MG63 (cell line): ENCODE measurements at places on chromosomes 6 and 20. TPM values are rescaled to one million over a fixed set of nuclear protein-coding genes. Genes with fewer than 3 reads are reported as not detected.

The RPRD1B gene
- total RNA-seq = 4.3 and 9.3 TPM in 2 replicates

DNA sequence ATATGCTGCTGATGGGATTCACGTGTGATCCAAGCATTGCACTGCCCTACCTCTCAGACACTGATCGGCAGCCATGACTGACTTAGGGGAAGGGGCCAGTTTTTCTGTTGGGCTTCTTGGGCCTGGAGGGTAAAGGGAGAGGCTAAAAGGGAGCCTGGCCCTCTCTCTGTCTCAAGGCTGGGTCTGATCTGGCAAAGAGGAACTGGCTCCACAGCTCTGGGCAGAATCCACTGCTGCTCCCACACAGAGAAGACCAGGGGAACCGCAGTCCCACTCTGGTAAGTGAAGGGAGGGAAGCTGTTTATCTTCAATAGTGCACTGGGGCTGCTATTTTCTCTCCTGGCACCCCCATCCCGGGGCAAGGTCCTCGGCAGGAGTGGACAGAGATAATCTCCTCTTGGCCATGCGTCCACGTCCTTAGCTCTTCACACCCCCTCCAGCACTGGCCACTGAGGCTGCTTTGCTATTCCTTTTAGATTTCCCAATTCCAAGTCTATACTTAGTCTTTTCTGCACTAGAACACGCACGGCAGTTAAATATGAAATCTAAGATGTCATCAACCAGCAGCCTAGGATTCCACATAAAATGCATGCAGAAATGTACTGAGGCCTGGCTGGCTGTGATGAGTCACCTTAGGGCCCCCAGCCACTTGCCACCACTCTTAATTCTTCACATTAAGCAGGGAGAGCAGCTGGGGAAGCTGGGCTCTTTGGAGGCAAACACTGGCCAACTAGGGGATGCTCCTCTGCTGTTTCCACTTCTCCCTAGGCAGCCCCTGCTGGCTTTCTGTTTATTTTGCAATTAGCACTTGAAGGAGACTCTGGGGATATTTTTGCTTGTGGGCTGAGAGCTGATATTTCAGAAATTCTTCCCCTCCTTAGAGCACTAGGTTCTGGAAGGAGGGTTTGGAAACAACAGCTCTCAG is 87.8 kb upstream of the ARMC2 start:
- DNase-seq = peak; percentile 8

DNA sequence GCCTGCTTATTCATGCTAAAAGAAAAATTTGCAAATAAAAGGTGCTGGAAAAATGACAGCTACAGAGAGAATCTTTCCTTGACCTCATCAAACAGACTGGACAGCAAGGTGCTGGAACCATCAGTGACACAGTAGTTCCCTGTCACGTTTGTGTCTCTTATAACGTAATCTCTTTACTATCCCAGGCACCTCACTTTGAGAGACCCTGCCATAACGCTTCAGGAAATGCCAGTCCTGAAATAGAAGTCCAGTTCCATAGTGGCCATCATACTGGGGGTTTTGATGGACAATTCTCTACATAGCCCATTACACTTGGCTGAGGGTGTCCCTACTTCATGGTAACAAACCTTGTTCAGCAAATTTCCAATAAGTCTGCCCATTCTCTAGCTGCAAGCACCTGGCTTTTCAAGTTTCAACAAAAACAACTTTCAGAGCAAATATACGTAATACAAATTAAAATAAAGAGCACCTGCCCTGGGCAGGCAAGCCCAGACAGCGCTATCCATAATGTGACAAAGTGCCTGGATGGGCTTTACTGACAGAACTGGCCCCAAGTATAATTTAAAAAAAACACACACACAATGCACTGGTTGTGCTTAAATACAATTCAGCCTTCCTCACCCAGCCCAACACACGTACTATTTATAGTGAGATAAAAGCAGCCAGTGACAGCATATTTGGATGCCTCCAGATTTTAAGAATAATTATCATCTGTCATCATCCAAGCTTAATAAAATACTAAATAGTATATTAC is 38.7 kb downstream of the CNKSR3 start:
- DNase-seq = no peak

- DNase-seq = no peak
These were observed 31.1 kb downstream of the TM9SF4 start for GRCh38 chr20:32140603-32141002.

DNA sequence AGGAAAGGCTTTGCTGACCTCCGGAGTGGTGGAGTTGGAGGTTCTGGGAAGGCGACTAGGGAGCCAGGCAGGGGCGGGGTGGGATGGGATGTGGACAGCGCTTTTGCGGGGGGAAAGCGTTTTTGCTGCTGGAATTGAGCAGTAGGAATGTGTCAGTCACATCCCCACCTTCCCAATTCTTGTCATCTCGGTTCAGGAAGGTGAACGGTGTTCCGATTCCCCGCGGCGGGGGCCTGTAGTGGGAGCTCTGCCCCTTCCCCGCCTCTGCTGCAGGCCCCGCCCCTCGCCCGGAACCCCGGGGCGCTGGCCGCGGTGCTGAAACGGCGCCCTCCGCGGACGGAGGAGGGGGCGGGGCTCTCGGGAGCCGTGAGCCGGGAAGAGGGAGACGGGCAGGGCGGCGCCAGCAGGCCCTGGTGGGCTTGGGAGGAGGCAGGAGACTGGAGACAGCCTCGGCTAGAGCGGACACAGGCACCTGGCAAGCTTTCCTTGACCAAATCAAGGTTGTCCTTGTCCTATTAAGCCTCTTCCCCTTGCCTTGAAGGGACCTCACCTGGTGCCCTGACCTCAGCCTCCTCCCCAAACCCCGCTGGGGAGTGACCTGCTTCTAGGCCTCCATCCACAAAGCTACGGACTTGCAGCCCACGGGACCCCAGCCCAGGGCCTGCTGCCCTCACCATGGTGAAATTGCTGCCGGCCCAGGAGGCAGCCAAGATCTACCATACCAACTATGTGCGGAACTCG is at the start of gene LHFPL5:
TSS of gene LHFPL5 (plus strand) at position 357 of the 741 bp plus-strand sequence. CDS start at position 676, 319 bp downstream.
- DNase-seq = peak; percentile 45

DNA sequence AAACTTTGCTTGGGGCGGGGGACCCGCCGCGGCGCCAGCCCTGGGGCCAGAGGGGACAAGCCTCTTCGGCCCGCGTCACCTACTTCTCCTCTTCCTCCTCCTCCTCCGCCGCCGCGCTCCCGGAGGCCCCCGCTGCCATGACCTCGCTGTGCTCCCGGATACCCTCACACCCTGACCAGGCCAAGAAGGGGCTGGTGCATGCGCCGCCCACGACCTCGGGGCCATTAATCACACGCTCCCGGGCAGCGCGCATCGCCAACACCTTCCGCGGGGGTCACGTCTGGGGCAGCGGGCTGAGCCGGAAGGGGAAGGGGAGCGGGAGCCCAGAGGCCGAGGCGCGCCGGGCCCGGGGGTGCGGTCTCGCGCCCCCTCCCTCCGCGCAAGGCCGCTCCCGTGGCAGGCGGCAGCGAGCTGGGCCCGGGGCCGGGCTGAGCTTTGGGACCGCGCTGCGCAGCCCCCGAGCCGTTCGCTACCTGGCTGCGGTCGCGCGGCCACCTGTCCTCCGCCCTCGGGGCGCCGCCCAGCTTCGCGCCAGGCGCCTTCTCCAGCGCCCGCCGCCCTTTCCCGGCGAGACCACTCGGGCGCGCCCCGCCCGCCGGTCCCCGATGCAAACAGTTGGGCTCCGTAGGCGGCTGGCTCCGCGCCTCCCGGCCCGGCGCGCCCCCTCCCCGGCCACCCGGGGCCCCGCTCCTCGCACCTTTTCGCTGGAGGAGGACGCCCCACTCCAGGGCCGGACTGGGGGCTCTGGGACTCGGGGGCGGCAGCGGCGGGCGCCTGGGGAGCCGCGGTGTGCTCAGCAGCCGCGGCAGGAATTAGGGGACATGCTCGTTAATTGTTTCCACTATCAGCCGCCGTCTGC is 575 bp upstream of the CNR1 start:
- DNase-seq = peak; percentile 35

DNA sequence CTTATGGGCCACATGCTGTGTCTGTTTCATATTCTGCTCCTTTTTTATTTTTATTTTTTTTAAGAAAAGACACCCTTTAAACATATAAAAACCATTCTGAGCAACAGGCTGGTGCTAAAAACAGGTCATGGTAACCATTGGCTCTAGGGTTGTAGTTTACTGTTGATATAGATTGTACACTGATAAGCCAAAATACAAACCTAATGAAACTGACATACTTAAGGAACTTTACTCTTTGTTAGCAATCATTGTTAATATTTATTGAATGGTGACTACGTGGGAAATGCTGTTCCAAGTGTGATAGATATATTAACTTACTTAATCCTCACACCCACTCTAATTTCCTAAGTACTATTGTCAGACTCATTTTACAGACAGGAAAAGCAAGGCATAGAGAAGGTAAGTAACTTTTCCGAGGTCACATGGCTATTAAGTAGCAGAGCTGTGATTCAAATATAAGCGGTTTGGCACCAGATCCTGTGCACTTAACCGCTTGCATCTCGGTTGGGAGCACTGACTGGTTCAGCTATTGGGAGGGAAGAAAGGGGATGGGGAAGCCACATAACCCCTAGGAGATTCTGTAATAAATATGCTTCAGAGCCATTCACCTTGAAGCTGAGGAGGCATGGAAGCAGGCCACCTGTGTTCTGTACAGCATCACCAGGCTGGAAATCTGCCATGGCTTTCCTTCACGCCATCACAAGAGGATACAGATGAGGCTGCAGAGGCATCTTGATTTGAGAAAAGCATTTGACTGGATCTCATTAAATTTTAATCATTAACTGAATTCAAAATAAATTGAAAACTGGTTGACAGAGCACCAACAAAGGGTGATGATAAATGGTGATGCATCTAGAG is 4.9 kb downstream of the TRAF3IP2 start:
- no peak for DNase-seq

DNA sequence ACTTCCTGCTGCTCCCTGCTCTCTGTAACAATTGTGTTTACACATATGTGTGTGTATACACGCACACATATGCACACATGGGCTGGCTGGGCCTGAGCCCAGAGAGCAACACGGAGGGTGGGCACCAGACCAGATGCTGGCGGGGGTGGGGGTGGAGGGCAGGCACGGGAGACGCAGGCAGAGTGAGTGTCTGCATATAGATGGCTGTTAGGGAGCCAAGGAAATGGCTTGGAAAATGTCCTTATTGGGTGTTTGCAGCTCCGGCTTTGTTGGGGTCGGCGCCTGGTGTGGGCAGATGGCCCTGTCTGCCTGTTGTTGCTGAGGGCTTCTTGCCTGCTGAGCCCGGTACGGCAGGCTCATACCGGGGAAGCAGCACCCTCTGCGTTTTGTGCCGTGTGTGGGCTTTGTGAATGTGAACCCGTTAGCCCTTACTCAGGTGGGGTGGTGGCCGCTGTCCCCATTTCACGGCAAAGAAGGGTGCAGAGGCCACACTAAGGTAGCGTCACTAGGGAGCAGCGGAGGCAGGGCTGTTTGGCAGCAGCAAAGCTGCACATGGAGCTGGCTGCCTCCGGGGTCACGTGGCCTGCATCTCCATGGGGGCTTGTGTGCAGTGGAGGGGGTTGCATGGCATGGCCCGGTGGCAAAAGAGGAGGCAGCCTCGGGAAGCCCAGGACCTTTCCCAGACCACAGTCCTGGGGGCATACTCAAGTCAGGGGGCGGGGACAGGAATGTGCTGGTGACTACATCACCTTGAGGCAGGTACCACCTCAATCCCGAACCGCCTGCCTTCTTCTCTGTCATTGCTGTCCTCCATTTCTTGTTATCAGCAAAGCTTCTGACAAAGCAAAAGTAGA is 47.4 kb upstream of the SRF start:
- DNase-seq = no peak

DNA sequence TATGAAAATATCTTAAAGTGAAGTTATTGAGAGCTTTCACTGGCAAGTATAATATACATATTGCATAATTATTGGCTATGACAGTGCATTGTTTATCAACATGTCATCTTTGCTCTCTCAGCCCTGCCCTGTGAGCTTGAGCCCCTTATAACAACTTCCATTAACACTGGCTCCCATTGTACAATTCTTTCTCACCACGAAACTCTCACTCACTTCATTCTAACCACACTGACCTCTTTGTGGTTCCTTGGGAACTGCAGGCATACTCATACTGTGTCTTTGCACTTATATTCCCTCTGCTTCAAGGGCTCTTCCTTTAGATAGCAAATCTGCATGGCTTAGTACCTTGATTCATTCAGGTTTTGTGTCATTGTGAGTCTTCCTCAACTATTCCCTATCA is 411.8 kb downstream of the CDKAL1 start:
- no peak for DNase-seq
